PC-3 (cell line): ENCODE measurements at places on chromosomes 3 and 15. TPM values are rescaled to one million over a fixed set of nuclear protein-coding genes. Genes with fewer than 3 reads are reported as not detected.

Gene ADAMTS7
- 4.2 and 5.2 TPM in 2 replicates for total RNA-seq

Gene MESP1
- total RNA-seq = 32.9 and 49.4 TPM in 2 replicates

- DNase-seq = no peak
These were observed 364.0 kb downstream of the CNTN6 start for GRCh38 chr3:1456781-1457311.

GRCh38 chr15:48805591-48805990 is 5.3 kb downstream of the CEP152 start:
- no peak for DNase-seq

DNA sequence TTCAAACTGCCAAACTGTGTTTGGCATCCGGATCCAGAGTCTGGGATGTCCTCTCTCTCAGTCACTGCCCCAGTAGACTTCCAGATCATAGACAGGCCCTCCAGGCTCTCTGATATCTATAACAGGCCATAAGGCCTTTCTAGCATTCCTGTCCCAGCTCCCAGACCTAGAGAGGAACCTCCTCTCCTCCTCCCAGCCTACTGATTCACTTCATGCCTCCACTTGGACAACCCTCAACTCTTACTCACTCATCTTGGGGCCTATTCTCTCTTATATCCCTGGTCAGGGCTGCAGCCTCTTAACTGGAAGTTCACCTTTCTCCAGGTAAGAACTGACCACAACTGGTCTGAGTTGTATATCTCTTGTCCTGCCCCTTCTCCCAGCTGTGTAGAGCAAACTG is 253.7 kb upstream of the TRIM42 start:
- DNase-seq = no peak

- DNase-seq = peak; percentile 19
These were observed 33.9 kb downstream of the PIK3CA start for GRCh38 chr3:179181993-179182551.
